ENCODE measurements at places on chromosomes 16 and 17. TPM values are rescaled to one million over a fixed set of nuclear protein-coding genes. Genes with fewer than 3 reads are reported as not detected.

The KRTAP4-9 gene
- total RNA-seq = not detected

GRCh38 chr17:27400991-27401390 lies 55.3 kb upstream of the KSR1 start:
- H3K27me3 ChIP-seq = peaks cover 2% of the 10 kb centered on the region
- H3K4me3 ChIP-seq = no peak overlapping the region
- DNase-seq = no peak
- no peak overlapping the region for H3K27ac ChIP-seq
- H3K4me1 ChIP-seq = no peaks in the 10 kb centered on the region

The PLK1 gene
- total RNA-seq = 3.8 TPM

GRCh38 chr17:46179375-46179999 lies 13.7 kb downstream of the KANSL1 start:
- no peaks in the 10 kb centered on the region for H3K27me3 ChIP-seq
- DNase-seq = no peak
- no peaks in the 10 kb centered on the region for H3K36me3 ChIP-seq
- no peak overlapping the region for H3K27ac ChIP-seq
- no peak overlapping the region for H3K4me3 ChIP-seq

The TM4SF5 gene
- total RNA-seq = not detected

The TMEM106A gene
- total RNA-seq = 10.4 TPM

GRCh38 chr17:14201021-14201987 lies 35.4 kb downstream of the CDRT15 start:
- H3K27ac ChIP-seq = peak overlapping the region; percentile 87
- peak overlapping the region; percentile 35 for H3K4me3 ChIP-seq
- no peaks in the 10 kb centered on the region for H3K27me3 ChIP-seq
- peaks cover 94% of the 10 kb centered on the region for H3K4me1 ChIP-seq

- H3K36me3 ChIP-seq = no peaks in the 10 kb centered on the region
- no peak for DNase-seq
- H3K4me1 ChIP-seq = no peaks in the 10 kb centered on the region
- no peak overlapping the region for H3K27ac ChIP-seq
Observed at GRCh38 chr16:58230259-58230658, 32.4 kb upstream of the CSNK2A2 start.

DNA sequence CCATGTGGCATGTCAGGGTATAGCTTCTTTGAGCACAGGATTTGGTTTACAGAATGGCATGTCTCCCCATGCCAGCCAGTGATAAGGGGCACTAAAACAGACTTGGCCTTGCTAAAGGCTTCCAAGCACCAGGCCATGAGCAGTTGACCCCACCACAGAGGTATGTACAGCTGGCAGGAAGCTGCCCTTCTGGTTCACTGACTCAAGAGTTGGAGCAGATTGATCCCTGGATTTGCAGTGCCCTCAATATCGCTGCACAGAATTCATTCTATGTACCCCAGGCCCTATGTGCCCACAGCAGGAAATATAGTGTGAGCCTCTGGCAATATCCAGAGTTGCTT lies 24.3 kb downstream of the HLF start:
- no peak for DNase-seq
- H3K4me1 ChIP-seq = peaks cover 2% of the 10 kb centered on the region

All from T-cell (primary cell).